A549 treated with DMSO at 1 μM for 4 hours (cell line): ENCODE measurements at places on chromosomes 7 and 10. TPM values are rescaled to one million over a fixed set of nuclear protein-coding genes. Genes with fewer than 3 reads are reported as not detected.

The AGR2 gene
- total RNA-seq, result 103 to 163 TPM (median 124 TPM) in 5 replicates

The KCND2 gene
- not detected in 5 replicates for total RNA-seq

The SMURF1 gene
- total RNA-seq, result 25.7 to 33.1 TPM (median 30.6 TPM) in 5 replicates

The CRYGN gene
- not detected in 5 replicates for total RNA-seq

The FEZF1 gene
- not detected in 5 replicates for total RNA-seq

The HMX3 gene
- total RNA-seq, result not detected in 5 replicates

The ST7 gene
- total RNA-seq, result 26.5 to 29.9 TPM (median 27.2 TPM) in 5 replicates

The HABP2 gene
- 0.03 to 0.13 TPM (median 0.08 TPM) in 4 of 5 replicates, not detected in the other for total RNA-seq
